Activated B cell treated with CpG ODN at 0.5 μM for 24 hours (primary cell): ENCODE measurements at places on chromosomes 11 and 22. TPM values are rescaled to one million over a fixed set of nuclear protein-coding genes. Genes with fewer than 3 reads are reported as not detected.
A peak's percentile ranks its signal among the peaks of the same experiment; 100 is the strongest.

MRPL48 gene
- 38.3 and 40.6 TPM in 2 replicates for total RNA-seq

APOL3 gene
- 32.2 and 38.4 TPM in 2 replicates for total RNA-seq

OSM gene
- 1.0 and 1.7 TPM in 2 replicates for total RNA-seq

CBLIF gene
- not detected in 2 replicates for total RNA-seq

FKBP2 gene
- 31.4 and 39.4 TPM in 2 replicates for total RNA-seq

DNA sequence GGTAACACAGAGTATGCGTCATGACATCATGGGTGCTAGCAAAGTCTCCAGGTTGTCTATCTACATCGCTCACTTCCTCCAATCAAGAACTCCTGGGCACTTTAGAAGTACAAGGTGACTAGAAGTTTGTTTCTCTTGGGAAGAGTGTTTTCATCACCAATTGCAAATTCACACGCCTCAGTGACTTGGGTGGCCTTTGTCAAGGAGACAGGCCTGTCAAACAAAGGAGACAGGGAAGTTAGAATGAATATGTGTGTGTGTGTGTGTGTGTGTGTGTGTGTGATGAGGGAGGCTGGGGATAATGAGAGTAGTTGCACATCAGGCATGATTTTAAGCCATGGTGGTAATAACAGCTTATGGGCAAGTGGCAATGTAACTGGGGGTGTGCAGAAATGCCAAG is 953.2 kb downstream of the OPCML start:
- no peaks in the 10 kb centered on the region for H3K36me3 ChIP-seq
- no peaks in the 10 kb centered on the region for H3K27me3 ChIP-seq
- no peak overlapping the region for H3K27ac ChIP-seq

DNA sequence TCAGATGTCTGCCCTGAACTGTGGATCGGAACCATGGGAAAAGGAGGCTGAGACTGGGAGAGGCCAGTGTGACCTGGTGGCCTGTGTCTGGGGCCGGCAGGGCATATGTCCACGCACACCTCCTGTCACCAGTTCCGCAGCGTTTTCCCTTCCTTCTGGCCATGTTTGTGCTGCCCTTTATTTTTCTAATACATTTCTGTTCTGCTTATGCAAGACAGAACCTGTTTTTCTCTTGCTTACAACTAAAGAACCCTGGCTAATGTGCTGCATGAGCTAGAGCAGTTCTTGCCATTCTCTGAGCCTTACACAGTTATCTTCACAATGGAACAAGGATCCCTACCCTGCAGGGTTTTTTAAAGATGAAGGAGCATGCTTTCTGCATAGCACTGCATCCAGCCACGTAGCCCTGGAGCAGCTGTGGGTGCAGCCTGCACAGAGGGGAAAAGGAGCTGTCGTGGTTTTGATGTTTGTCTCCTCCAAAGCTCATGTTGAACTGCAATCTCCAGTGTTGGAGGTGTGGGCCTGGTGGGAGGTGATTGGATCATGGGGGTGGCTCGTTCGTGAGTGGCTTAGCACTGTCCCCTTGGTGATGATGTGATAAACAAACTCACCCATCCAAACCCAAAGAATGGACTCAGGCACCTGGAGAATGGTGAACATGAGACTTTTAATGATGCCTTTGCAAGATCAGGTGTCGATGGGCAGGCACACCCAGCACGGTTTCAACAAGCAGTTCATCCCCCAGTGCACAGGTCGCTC is 84.8 kb upstream of the SHANK2 start:
- H3K36me3 ChIP-seq = no peaks in the 10 kb centered on the region
- H3K4me3 ChIP-seq = no peak overlapping the region
- DNase-seq = no peak
- H3K4me1 ChIP-seq = no peaks in the 10 kb centered on the region

- H3K27me3 ChIP-seq = no peaks in the 10 kb centered on the region
- peaks cover 99% of the 10 kb centered on the region for H3K4me1 ChIP-seq
- no peak for DNase-seq
- no peaks in the 10 kb centered on the region for H3K36me3 ChIP-seq
Measured at GRCh38 chr11:73149105-73149504, 7.0 kb upstream of the FCHSD2 start.

DNA sequence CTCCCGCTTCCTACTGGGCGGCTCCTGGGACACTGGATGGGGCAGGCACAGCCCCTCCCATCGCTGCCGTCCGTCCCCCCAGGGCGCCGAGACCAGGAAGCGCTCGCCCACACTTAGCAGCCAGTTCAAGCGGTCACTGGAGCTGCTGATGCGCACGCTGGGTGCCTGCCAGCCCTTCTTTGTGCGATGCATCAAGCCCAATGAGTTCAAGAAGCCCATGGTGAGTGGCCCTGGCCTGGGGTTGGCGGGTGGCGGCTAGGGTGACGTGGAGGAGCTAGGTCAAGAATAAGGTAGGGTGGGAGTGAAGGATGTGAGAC is 44.6 kb downstream of the MYO7A start:
- no peaks in the 10 kb centered on the region for H3K27me3 ChIP-seq
- DNase-seq = no peak
- no peak overlapping the region for H3K4me3 ChIP-seq
- H3K36me3 ChIP-seq = no peaks in the 10 kb centered on the region
- no peak overlapping the region for H3K27ac ChIP-seq

DNA sequence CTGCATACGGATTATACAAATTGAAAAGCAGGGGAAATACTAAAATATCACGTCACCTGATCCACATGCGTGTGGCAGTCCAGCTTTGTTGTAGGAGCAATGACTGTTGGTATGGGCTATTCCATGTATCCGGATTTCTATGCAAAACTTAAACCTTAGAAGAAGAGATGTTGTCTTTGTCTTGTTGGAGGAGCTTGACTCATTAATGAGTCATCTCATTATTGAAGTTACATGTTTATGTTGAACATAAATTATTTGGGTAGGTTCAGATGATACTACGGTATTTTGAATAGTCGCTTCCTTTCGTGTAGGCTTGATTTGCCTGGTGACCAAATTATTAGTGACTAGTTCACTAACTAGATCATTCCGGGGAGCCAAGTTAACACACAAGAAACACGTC is 806 bp upstream of the SAAL1 start:
- H3K4me3 ChIP-seq = peak overlapping the region; percentile 6
- DNase-seq = no peak
- no peak overlapping the region for H3K27ac ChIP-seq
- peaks cover 16% of the 10 kb centered on the region for H3K27me3 ChIP-seq
- H3K36me3 ChIP-seq = peaks cover 26% of the 10 kb centered on the region

DNA sequence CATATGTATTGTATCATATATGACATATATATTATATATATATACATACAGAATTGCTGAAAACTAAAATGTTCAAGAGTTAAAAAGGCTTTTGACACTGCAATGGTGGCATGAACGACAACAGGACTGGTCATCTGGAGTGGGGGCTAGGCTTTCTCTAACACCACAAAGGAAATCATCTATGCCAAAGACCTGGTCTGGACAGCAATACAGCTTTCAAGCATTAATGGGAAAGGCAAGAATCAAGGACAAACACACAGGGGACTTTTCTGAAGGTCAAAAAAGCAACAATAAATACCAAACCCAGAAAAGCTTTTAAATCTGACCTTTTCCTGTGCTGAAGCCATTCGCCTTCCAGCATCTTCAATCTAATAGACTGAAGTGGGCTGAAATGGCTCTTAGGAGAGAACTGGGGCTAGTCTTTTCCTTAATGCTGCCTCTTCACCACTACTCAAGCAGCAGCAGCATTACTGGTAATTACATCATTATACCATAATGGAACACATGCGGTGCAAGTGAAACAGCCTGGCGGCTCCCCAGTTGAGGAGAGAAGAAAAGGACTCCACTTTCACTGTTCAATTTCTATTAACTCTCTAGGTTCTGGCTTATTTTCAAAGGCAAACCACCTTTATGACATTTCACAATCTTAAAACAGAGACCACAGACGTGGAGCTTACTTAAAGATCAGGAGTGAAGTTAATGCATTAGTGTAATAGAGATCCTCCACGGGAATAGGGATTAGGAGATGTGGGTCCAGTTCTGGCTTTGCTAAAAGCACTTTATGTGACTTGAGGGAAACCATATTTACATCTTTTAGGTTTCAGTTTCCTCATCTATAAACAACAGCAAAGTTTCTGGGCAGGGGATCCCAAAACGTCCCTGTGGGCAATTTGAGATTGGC is 63.0 kb downstream of the GAB2 start:
- no peak overlapping the region for H3K27ac ChIP-seq
- peaks cover 53% of the 10 kb centered on the region for H3K4me1 ChIP-seq
- no peaks in the 10 kb centered on the region for H3K27me3 ChIP-seq
- peaks cover 3% of the 10 kb centered on the region for H3K36me3 ChIP-seq
- no peak overlapping the region for H3K4me3 ChIP-seq

DNA sequence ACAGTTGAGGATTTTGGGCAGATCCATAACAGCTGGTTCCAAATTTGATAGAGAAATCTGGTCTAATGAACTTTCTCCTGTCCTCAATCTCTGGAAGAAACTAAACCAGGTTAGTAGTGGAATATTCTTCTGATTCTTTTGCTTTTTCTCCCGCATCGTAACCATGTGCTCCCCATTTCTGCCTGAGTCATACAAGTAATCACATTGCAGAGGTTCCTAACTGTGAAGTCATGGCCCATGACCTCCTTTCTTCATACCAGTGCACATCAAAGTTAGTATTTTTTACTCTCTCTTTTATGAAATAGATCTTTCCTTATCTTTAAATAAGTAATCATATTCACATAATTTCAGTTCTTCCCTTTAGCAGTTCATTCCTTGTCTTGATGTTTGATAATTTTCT is 249.0 kb downstream of the DYNC2H1 start:
- no peak overlapping the region for H3K4me3 ChIP-seq
- H3K36me3 ChIP-seq = no peaks in the 10 kb centered on the region
- no peaks in the 10 kb centered on the region for H3K27me3 ChIP-seq
- no peak for DNase-seq
- H3K27ac ChIP-seq = no peak overlapping the region

DNA sequence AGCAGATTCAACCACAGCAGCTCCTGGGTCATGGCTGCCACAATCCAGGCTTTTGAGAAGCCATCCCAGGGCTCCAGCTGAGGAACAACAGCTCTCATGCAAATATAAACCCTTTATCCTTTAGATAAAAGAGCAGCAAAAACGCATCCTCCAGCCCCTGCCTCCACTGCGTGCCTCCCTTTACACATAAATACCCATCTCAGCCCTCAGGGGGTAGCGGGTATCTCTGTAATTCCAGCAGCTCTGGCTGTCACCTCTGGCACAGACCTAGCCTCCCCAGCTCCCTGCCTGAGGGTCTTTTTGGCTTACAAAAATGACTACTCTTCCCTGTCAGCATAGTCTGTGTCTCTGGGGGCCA is 21.6 kb downstream of the LMO1 start:
- H3K4me1 ChIP-seq = no peaks in the 10 kb centered on the region
- H3K36me3 ChIP-seq = no peaks in the 10 kb centered on the region
- H3K4me3 ChIP-seq = no peak overlapping the region

DNA sequence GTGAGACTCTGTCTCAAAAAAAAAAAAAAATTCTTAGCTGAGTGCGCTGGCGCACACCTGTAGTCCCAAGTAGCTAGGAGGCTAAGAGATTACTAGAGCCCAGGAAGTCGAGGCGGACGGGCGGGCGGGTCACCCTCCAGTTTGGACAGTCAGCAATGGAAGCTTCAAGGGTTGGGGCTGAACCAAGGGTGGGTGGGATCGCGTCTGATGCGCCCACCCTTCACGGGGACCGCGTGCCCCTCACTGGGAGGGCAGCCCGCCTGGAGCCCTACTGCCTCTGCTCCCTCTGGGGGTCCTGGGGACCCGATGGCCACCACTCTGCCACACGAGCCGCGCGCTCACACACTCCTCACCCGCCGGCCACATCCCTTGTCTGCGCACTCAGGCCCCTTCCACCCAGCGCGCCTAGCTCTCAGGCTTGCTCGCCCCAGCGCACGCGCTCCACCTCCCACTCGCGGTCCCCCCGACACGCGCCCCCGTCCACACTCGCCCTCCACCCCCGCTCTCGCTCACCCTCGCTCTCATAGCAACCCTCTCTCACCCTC is 494 bp downstream of the CHID1 start:
- no peak for DNase-seq
- H3K27ac ChIP-seq = peak overlapping the region; percentile 59
- H3K36me3 ChIP-seq = peaks cover 4% of the 10 kb centered on the region
- H3K27me3 ChIP-seq = no peaks in the 10 kb centered on the region
- peaks cover 31% of the 10 kb centered on the region for H3K4me1 ChIP-seq

- no peak overlapping the region for H3K27ac ChIP-seq
- H3K4me3 ChIP-seq = no peak overlapping the region
- no peaks in the 10 kb centered on the region for H3K36me3 ChIP-seq
Measured at GRCh38 chr11:84224042-84224441, 937.9 kb upstream of the CCDC90B start.

- H3K4me3 ChIP-seq = no peak overlapping the region
- H3K36me3 ChIP-seq = no peaks in the 10 kb centered on the region
- H3K27me3 ChIP-seq = no peaks in the 10 kb centered on the region
- H3K27ac ChIP-seq = no peak overlapping the region
Measured at GRCh38 chr11:6646576-6646917, 9.1 kb downstream of the DCHS1 start.

DNA sequence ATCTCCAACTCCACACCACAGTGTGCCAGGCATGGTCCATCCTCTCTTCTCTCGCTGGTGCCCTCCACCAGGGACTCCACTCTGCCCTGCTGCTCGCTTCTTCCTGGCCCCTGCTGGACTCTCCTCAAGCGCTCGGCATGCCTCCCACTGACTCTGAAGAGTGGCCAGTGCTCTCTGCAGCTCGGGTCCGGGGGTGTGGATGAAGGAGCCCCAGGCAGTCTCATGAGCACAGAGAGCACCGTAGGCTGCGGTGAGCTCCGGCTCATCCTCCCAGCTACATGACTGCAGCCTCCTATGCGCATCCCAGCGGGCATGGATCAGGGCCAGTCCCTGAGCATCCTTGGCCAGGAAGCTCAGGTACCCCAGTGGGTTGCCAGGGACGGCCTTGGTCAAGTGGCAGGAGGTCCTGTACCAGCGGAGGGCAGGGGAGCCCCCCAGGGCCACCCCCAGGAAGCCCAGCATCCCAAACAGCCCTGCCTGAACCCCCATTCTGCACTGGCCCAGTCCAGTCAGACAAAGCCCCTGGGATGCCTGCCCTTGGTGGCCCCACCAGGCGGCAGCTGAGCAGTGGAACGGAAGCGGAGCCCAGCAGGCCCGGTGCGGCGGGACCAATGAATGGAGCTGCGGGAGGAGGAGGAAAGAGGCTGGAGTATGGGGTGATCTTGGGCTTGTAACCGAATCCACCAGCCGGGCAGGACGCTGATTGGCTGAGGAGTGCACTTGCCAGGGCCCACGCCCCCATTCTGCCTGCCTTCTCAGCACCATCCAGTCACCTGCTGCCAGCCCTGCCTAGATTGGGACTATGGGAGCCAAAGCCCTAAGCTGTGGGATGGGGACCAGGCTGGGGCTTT is at the start of gene PLA2G3:
Gene PLA2G3, minus strand, starts transcription at position 643 of the 851 bp plus-strand sequence. Its CDS starts 154 bp downstream, at position 489.
- H3K4me3 ChIP-seq = no peak within 1 kb of the TSS
- H3K36me3 ChIP-seq = no peaks in the 10 kb centered on the region
- H3K27me3 ChIP-seq = peaks cover 11% of the 10 kb centered on the region
- DNase-seq = no peak
- no peak within 1 kb of the TSS for H3K27ac ChIP-seq

GRCh38 chr22:32327596-32328171 is 30.0 kb upstream of the RFPL3 start:
- DNase-seq = no peak
- peaks cover 7% of the 10 kb centered on the region for H3K27me3 ChIP-seq
- no peaks in the 10 kb centered on the region for H3K4me1 ChIP-seq
- no peak overlapping the region for H3K4me3 ChIP-seq
- H3K27ac ChIP-seq = no peak overlapping the region

- H3K4me1 ChIP-seq = peaks cover 32% of the 10 kb centered on the region
- peaks cover 8% of the 10 kb centered on the region for H3K27me3 ChIP-seq
- H3K27ac ChIP-seq = peak overlapping the region; percentile 76
- DNase-seq = no peak
- H3K36me3 ChIP-seq = peaks cover 39% of the 10 kb centered on the region
- H3K4me3 ChIP-seq = peak overlapping the region; percentile 91
Measured at GRCh38 chr11:18105086-18105801, 638 bp downstream of the SAAL1 start.
